ENCODE measurements at places on chromosomes 16 and 17.

GRCh38 chr16:60150907-60151306 is 1416.8 kb upstream of the GOT2 start:
- DNase-seq: no peak

GRCh38 chr17:29663155-29663554 is 40.4 kb upstream of the CORO6 start:
- DNase-seq: no peak

DNA sequence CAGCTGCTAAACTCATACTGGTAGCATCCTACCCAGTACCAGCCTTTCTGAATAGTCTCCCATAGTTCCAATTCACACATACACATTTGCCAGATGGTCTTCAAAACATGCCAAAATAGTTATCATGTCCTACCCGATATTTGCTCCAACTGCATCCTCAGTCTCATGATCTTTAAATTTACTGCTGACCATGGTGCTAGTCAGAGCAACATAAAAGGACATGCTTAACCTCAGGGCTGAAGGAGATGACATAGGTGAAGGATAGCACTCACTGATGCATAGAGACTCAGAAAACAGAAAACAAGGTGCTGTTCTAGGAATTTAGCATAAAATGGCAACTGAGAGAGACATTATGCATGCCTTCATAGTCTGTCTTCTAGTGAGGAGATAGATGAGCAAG is 200.6 kb upstream of the CCL2 start:
- no peak for DNase-seq

GRCh38 chr17:10649602-10650001 is 7.5 kb downstream of the MYH3 start:
- no peak for DNase-seq

DNA sequence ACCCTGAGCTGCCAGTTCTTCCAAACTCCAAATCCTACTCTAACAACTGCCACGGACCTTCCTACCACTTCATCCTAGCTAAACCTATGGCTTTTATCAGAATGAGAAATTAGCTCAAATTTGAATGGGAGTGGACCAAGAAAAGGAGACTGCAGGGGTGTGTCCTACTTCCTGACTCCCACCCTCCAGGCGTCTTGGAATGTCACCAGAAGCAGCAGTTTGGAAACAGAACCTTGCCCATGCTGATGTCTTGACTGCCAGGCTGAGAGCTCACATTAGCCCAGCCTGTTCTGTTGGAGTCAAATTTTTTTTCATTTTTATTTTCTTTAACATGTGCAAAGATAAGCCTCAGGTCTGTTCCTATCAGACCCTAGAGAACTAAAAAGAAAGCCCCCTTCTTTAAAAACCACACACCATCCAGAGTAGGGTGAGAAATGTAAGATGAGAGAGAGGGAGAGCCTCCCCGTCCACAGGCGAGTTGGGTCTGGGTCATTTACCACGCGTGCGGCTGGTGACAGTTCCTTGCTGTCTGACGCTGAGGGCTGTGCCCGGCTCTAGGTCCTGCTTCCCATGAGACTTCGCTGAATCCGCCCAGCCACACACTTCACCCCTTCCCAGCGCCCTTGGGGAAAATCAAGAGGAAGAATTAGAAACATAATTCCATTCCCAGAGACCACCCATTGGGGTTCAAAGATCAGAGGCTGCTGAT is 54.3 kb downstream of the WNT3 start:
- DNase-seq: no peak

DNA sequence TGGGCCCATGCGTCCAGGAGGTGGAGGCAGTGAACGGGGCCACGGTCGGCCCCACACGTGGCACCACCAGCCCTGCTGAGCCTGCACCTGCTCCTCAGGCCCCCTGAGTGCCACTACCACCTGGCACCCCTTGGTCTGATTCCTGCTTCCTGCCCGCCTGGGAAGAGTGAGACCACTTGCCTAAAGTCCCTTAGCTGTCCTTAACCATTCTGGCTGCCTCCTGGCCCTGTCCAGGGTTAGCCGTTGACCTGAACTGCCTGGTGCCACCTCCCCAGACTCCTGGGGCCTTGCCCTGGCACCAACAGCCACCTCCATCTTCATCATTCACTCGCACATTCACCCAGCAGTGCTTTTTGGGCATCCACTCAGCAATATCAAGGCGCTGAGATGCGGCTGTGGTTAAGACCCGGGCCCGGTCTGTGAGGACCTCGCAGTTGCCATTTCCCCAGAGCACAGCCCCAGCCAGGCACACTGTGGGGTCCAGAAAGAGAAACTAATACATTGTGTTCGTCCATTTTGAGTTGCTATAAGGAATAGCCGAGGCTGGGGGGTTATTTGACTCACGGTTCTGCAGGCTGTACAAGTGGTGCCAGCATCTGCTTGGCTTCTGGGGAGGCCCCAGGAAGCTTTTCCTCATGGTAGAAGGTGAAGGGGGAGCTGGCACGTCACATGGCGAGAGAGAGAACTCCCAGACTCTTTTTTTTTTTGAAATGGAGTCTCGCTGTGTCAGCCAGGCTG is 318.4 kb downstream of the SEC14L1 start:
- DNase-seq: no peak

DNA sequence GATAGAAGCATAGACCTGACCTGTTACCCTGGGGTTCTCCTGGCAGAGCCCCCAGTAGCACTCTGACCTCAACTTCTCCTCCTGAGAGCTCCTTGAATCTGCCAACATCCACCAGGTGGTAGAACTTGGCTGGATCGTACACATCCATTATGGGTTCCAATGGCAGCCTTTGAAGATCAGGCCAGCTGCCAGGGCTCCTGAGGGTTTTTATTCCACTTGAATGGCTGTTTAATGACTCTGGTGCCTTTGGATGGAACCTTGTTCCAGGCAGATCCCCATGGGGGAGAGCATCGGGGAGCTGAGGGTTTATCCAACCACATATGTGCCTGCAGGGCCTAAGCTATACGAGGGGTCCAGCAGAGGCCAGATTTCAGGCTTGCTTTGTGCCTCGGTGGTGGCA is 47.1 kb upstream of the CLEC19A start:
- no peak for DNase-seq

- no peak for DNase-seq
Measured at GRCh38 chr16:67936880-67937605, 393 bp upstream of the PSMB10 start.

DNA sequence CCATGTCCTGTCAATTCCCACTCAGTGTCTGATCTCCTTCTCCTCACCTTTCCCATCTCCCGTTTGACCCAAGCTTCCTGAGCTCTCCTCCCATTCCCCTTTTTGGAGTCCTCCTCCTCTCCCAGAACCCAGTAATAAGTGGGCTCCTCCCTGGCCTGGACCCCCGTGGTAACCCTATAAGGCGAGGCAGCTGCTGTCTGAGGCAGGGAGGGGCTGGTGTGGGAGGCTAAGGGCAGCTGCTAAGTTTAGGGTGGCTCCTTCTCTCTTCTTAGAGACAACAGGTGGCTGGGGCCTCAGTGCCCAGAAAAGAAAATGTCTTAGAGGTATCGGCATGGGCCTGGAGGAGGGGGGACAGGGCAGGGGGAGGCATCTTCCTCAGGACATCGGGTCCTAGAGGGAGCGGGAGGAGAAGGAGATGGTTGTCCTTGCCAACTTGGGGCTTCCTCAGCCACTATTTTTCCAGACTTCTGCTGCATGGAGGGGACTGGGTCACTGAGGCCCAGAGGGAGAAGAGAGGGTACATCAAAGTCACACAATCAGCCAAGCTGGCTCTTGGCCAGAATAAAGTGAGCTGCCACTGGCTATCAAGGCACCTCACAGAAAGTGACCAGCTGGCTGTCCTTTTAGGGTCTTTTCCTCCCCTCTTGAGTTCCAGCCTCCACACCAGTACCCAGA is 1.9 kb upstream of the TBC1D10B start:
- DNase-seq: no peak

GRCh38 chr17:80774643-80775281 is 216.9 kb upstream of the CHMP6 start:
- no peak for DNase-seq

- no peak for DNase-seq
Measured at GRCh38 chr16:79543219-79543618, 57.3 kb downstream of the MAF start.

GRCh38 chr16:75065521-75066149 is 50.9 kb downstream of the LDHD start:
- no peak for DNase-seq

DNA sequence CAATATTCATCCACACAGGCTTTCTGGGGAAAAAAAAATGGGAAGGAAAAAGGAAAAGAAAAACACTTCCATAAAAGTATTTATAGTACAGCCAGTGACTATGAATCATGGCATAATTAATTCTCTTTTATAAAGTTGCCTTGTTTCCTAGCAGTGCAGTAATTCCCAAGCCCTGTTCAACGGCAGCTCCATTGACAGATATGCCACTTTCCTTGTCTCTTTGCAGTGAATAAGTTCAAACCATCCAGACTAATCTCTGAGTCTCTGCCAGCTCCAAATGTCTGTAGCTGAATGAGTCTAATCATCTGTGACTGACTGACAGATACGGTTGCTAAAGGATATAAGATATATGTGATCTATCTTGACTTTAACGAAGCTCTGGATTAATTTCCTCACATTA is 52.9 kb upstream of the KCNJ16 start:
- DNase-seq: peak; percentile 86

DNA sequence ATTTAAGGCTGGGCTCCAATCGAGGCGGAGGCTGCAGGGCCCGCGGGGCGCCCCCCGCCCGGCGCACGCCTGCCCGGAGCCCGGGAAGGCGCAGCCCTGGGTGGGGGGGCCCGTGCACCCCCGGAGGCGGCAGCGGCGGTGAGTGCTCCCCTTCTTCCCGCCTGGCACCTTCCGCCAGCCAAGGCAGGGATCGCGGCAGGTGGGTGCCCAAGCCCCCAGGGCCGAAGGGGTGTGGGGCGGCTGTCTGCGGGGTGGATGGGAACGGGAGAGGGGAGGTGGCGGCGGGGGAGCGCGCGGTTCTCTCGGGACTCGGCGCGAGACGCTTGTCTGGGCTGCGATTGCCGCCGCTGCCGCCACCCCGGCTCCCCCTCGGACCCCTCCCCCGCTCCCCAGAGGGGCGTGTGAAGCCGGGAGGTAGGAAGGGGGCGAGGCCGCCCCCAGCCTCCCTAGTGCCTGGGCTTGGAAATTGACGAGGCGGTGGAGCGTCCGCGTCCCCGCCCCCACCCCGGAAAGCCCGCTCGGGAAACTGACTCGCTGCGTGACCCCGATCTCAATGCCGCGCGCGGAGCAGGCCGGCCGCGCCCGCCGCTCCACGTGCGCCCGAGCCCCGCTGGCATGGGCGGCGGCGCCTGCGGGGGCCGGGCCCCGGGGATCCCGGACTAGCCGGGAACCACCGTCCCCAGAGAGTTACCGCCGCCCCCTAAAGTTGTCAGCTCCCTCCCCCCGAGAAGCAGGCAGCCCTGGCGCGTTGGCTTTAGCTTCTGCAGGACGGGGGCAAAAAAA is 231.5 kb downstream of the MRTFB start:
- no peak for DNase-seq

- DNase-seq: no peak
Measured at GRCh38 chr17:21194226-21194625, 19.7 kb downstream of the TMEM11 start.

GRCh38 chr17:41538565-41538991 is 10.5 kb upstream of the KRT19 start:
- no peak for DNase-seq

- DNase-seq: no peak
Measured at GRCh38 chr17:70622368-70623260, 453.3 kb downstream of the KCNJ2 start.
